Cardiac muscle cell (in vitro differentiated cells and primary cell): ENCODE measurements at places on chromosomes 3 and 15. TPM values are rescaled to one million over a fixed set of nuclear protein-coding genes. Genes with fewer than 3 reads are reported as not detected.
A peak's percentile ranks its signal among the peaks of the same experiment; 100 is the strongest.

Gene AHSG
- total RNA-seq, result not detected in 2 replicates

Gene TEX55
- total RNA-seq, result not detected in 2 replicates

Gene ACKR2
- total RNA-seq, result 0.15 and 0.35 TPM in 2 replicates

Gene FOXL2
- total RNA-seq, result 0.25 TPM in 1 of 2 replicates, not detected in the other

Gene CSTA
- not detected in 2 replicates for total RNA-seq

Gene ZMAT3
- total RNA-seq, result 4.8 and 7.6 TPM in 2 replicates

- no peak for DNase-seq
Measured at GRCh38 chr15:53710906-53711305, 48.6 kb downstream of the WDR72 start.

GRCh38 chr15:40549894-40550293, 14.9 kb downstream of the CCDC32 start:
- peak; percentile 64 for DNase-seq

- no peak for DNase-seq
Measured at GRCh38 chr15:39247574-39247973, 333.3 kb upstream of the THBS1 start.

- DNase-seq, result peak; percentile 64
Measured at GRCh38 chr3:15630646-15631350, 29.3 kb downstream of the BTD start.

- no peak for DNase-seq
Measured at GRCh38 chr15:86010398-86010797, 69.3 kb upstream of the AGBL1 start.

- no peak for DNase-seq
Measured at GRCh38 chr3:170189398-170190256, 8.1 kb upstream of the PHC3 start.

GRCh38 chr15:29774900-29775299, 47.4 kb downstream of the TJP1 start:
- DNase-seq, result no peak

DNA sequence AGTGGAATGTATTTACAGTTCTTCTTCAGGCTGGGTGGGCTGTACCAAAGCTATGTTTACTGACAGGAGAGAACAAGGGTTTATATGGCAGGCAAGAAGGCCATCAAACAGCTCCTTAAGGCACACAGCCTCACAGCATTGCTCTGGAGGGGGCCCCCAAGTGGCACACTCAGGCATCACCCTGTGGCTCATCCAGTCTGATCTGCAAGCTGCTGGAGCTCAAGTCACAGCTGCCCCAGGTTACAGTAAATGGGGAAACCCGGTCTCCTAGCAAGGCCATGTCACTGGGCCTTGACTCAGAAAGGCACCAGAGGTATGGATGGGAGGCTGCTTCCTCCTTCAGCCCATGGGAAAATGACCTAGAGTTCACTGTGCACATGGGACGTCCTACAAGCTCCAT, 67.5 kb downstream of the TFG start:
- DNase-seq, result no peak

DNA sequence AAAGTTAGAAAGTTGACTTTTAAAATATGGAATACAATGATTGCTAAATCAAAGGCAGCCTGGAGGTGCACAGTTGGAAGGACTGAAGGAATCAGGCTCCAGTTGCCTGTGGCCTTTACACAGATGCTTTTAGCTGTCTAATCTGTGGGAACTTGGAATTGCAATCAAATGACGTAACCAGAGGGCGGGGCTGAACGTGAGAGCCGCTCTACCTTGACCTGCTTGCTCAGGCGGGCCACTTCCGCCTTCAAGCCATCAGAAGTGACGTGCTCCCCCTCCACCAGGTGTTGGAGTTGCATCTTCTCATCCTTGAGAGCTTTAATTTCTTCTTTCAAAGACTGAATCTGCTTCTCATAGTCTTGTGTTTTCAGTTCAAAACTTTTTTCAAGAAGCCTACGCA, 37.7 kb upstream of the GNB5 start:
- no peak for DNase-seq

GRCh38 chr15:26065723-26066122, 202.6 kb upstream of the ATP10A start:
- DNase-seq, result no peak

- no peak for DNase-seq
Measured at GRCh38 chr15:65095747-65096104, 19.2 kb downstream of the KBTBD13 start.

DNA sequence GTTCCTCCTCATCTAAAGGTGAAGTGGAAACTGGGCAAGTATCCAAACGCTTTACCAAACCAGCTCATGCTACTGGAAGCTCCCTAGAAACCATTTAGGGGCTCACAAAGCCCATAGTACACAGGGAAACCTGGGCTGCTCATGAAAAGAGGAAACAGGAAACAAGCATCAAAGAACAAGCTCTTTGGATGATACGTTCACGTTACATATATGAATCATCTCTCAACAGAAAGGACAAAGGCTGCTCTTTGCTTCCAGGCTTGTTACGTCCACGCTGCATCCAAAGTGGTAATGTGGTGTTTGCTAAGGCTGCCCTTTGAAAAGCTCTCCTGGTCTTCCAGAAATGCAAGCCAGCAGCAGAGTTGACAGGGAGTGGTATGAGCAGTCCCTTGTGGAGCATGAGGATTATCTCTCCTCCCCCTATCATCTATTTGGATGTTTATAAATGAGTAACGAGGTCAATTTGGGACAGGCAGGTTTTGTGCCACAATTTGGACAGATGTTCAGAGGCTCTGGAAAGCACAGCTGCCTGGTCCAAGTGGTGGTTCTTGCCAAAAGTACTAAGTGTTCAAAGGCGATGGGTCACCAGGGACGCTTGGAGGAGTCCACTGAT, 98.0 kb upstream of the RORA start:
- no peak for DNase-seq

GRCh38 chr15:91032919-91033803, 10.8 kb upstream of the VPS33B start:
- peak; percentile 21 for DNase-seq

GRCh38 chr3:184945886-184946625, 134.1 kb downstream of the VPS8 start:
- no peak for DNase-seq

DNA sequence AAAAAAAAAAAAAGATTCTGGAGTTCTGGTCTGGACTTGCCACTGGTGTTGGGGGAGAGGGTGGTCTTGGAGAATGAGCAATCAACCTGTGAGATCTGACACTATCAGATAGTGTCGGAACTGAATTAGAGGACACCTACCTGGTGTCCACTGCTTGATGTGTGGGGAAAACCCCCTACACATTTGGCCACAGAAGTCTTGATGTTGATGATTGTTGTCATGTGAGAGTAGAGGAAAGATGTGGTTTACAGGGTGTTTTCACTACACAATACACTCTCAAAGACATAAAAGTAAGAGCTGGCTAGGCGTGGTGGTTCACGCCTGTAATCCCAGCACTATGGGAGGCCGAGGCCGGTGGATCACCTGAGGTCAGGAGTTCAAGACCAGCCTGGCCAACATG, 36.9 kb upstream of the RAB7A start:
- DNase-seq, result no peak

DNA sequence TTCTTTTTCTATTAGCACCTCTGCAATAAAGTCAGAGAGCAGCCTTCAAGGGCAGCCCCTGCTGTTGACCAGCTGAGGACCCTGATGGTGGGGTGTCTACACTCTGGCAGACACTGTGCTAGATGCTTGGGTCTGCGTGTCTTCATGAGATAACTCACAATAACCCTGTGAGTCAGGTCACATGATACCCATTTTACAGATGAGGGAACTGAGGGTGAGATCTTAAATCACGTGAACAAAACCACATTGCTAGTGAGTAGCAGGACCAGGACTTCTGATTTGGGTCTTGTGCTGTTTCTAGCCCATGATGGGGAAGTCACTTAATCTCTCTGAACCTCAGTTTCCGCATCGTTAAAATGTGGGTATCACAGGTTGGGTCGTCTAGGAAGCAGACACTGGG, 118.5 kb upstream of the LIPC start:
- no peak for DNase-seq

GRCh38 chr3:9175421-9175820, 74.0 kb downstream of the SRGAP3 start:
- no peak for DNase-seq

DNA sequence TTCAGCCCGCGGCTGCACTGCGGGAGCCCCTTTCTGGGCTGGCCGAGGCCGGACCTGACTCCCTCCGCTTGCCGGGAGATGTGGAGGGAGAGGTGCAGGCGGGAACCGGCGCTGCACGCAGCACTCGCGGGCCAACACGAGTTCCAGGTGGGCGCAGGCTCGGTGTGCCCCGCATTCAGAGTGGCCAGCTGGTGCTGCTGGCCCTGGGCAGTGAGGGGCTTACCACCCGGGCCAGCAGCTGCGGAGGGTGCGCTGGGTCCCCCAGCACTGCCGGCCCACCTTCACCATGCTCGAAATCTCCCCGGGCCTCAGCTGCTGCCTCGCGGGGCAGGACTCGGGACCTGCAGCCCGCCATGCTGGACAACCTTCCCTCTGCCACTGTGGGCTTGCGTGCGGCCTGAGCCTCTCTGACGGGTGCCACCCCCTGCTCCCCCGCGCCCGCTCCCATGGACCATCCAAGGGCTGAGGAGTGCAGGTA, 733.5 kb upstream of the CCDC54 start:
- DNase-seq, result no peak

DNA sequence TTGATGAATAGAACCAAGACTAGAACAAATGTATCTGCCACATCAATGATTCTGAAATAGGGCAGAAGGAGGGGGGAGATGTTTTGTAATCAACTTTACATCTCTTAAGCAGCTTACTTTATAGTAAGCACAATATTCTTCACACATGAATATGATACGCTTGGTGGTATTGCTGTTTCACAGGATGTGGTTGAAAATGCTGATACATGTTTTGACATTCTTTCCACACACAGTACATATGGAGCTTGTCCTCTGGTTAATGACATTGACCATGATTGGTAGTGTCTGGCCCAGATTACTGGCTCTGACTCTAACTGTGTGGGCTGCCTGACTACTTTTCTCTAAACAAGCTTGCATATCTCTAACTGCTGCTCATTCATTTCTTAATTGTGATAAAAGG, 168.9 kb downstream of the KLHL25 start:
- no peak for DNase-seq

DNA sequence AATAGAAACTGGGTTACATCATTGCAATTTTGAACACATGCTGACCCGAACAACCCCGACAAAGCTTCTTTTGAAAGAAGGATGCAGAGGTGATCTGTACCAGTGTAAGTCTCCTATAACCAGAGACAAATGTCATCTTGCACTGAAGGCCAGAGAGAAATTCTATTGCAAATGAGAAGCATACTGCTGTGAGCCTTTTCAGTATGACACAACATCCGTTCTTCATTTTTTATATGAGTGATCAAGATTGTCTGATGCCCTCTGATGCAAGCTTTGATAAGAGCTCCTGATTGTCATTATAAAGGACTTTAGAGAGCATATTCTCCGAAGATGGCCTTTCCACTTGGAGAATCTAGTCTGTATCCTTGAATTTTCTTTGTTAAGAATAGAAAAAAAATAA, 36.9 kb downstream of the PCOLCE2 start:
- no peak for DNase-seq

- no peak for DNase-seq
Measured at GRCh38 chr3:18086760-18087159, 338.4 kb downstream of the SATB1 start.

GRCh38 chr3:35784169-35784568, 144.8 kb downstream of the ARPP21 start:
- DNase-seq, result no peak

DNA sequence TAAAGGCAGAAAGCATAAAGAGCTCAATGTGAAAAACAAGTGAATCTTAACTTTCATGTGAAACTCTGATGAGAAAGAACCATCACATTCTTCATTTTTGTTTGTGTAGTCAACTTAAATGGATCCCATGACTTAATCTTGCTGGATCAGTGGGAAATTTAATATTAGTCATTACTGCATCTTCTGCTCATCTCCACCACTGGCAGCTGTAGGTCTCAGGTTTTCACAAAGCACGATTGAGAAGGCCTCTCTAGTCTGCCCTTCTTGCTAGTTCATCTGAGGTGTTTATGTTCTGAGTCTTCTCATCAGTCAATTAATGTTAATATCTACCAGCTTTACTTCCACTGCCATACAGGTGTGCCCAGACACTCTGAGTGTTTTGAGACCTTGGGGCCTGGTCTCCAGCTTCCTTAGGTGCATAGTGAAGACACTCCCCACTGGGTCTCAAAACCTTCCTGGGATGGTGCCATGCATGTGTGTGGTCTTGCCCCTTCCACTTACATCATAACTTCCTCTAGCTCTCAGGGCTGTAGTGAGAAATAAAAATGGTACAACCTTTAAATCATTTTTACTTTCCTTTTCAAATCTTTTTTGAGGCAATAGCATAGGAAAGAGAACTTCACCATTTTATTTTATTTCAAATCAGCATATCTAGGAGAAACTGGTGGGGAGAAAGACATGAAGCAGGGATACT, 421.6 kb upstream of the CBLB start:
- no peak for DNase-seq

DNA sequence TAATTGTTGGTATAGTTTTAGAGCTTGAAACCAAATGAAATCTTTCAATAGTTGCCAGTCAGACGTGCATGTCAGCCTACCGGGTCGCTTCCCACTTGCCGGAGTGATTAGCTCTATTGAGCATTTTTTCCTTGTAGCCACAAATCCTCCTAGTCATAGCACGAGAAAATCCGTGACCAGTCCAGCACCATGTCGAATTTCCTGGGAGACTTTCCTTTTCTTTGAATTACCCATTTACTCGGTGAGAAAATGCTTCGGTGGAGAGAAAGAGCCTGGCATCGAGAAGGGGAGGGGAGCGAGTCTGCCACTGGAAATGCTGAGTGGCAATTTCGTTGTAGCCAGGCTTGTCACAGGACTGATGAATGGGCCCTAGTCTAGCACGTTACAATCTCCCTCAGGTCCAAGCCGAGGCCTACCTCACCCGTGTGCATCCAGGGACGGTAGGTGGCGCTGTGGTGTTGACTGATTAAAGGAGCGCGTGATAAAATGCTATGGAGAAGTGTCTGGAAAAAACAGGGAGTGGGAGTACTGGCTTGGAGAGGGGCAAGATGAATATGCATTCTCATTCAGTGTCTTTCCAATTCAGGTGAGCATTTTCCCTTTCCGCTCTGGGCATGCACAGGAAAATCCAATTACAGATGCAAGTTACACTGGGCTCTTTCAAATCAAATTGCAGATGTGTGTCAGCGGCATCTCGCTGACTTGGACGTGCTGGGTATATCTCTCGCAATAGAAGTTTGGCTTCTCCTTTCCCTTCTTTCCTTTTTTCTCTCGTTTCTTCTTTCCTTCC, 238.8 kb downstream of the EDEM1 start:
- DNase-seq, result peak; percentile 65

DNA sequence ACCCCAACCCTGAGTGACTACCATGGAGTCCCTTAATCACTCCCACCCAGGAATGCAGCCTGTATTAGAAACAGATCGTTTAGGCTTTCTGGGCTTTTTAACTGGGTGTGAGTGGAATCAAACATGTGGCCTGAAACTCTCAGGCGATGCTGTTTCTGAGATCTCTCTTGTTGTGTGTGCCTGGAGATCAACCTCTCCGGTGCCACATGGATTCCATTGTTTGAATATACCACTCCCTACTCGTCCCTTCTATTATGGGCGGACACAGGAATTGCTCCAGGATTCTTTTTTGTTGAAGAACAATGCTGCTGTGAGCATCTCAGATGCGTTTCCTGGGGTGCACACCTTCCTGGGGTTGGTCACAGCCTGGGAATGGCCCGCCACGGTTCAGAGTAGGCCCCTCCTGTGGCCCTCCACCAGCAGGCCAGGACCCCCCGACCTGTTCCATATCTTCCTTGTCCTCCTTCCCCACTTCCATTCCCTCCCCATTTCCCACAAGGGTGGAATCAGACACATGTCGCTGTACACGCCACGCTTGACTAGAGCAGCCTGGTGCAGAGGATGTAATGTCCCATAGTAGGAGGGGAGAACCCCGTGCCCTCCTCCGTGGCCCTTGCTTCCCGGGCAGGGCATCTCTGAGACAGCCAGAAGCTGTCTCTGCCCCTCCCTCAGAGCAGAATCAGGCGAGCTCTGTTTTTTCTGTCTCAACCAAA, 36.4 kb upstream of the PRR23E start:
- no peak for DNase-seq
